GM04503 (cell line): ENCODE measurements at places on chromosomes 6 and 20.
A peak's percentile ranks its signal among the peaks of the same experiment; 100 is the strongest.

DNA sequence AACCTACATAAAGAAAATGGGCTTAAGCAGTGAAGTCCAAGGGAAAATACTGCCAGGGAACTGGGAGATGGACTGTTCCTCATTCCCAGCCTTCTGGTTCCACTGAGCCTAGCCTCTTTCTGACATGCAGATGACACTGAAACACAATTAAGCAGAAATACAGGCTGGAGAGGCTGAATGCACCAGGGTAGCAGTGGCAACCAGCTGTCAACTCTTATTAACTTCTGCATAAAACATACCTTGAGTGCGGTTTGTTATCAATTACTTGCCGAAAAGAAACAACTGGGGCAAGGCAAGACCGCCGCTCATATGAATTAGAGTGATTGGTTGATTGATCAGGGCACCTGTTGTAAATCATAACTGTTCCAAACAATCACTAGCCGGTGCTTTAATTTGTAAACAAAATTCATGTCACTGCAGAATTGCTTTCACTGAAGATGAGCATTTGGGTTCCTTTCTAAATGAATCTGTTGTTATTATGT, 16.3 kb downstream of the TFAP2B start:
- no peak for DNase-seq

- no peak for DNase-seq
Measured at GRCh38 chr20:23132293-23132929, 46.3 kb upstream of the CD93 start.

- DNase-seq: no peak
Measured at GRCh38 chr6:112269114-112269513, 14.7 kb upstream of the LAMA4 start.

GRCh38 chr20:61331543-61331942, 79.5 kb downstream of the CDH4 start:
- DNase-seq: no peak

DNA sequence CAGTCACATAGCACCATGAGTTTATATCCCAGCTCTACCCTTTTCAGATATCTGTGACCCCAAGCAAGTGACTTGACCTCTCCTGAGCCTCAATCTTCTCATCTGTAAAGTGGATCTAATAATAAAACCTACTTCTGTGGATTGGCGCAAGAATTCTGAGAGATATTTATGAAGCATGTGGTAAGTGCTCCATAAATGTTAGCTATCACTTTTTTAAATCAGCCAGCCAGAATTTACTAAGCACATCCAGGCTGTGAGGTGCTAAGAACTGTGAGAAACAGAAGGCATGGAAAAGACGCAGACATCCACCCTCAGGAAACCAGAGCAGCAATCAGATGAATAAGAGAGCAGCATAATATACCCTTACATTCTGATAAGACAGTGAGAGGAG, 862 bp downstream of the C20orf96 start:
- no peak for DNase-seq

- DNase-seq: peak; percentile 67
Measured at GRCh38 chr6:13733178-13733887, 21.7 kb upstream of the RANBP9 start.

GRCh38 chr6:90369024-90369519, 72.4 kb upstream of the BACH2 start:
- DNase-seq: peak; percentile 99

DNA sequence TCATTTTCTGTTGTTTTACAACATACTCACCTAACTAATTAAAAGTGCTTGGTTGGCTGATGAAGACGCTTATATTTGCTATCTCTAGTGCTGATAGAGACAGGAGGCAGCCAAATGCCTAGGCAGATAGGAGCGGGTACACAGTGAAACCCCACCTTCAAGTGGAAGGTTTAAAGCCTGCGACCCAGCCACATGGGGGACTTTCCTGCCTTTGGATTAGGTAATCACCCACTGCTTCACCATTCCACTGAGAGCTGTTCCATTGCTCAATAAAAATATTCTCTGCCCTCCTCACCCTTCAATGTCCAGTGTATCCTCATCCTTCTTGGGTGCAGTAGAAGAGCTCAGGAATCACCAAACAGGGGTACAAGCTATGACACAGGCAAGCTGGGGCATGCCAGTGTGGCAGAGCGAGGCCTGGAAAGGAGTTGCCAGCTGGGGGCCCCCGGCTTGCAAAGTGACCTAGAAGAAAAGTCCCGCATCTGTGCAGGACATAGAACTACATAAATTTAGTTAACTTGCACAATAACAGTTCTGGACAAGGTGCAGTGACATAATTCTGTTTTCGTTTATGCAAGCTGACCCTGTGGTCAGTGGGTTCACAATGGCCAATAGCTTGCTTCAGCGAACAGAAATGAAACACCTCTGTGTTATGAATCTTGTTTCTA, 112.0 kb upstream of the MLIP start:
- DNase-seq: no peak

DNA sequence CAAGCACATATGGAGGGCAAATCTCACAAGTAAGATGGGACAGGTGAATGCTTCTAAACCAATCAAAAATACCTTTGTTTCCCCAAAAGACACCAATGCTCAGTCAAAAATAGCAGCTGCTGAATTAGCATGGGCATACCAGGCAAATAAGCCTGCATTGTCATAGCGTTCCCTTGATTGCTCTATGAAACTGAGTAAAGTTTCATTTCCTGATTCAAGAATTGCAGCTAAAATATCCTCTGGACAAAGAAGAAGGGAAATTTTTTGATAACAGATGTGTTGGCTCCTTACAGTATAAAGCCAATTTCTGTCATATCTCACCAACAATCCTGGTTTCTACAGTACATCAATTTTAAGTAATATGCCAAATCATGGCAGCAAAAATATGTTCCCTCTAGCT, 3.3 kb upstream of the TMEM14A start:
- DNase-seq: no peak

- DNase-seq: no peak
Measured at GRCh38 chr6:108453601-108454185, 107.0 kb upstream of the FOXO3 start.
